ENCODE measurements at places on chromosomes 5 and 9.

DNA sequence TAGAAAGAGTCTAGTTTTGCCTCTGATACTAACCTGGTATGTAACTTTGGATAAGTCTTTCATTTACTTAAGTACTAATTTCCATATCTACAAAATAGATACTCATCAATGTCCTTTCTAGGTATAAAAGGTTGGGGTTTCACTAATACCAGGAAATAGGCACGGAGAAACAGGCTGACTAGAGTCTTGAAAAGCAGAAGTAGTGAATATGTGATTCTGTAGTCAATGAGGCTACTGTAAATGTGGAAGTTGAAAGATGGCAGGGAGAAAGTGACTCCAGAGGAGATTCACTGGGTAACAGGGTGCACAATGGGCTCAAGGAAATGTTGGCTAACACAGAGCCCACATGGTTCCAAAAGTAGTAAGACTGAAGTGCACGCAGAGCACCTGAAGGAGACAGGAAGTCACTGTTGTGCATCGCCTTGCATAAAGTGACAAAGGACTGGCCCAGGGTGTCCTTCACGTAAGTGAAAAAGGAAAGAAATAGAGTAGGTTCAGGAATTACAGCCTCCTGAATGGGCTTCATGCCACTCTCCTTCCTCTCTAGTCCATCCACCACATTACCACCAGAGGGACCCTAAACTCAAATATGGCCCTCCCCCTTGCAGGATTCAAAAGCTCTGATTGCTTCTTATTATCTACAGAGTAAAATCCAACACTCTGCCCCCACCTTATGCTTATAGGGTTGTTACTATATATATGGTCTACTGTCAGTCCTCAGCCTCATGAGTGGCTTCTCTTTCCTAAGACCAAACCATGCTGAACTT, 288.0 kb upstream of the SMARCA2 start:
- no peak for DNase-seq

DNA sequence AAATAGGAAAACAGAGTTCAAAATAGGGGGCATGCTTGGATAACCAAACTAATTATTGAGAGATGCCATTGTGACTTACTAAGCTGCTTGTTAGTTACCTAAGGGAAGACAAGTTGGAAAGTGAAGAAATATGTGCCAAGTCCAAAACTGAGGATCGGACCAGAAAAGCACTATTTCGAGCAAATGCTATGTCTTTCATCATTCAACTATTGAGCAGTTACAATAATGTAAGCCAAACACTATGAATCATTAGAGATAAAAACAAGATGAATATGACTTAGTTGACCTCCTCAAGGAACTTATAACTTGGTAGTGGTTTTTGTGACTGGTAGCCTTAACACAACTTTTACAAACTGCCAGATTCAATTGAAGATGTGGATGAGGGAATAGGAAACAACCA, 240.6 kb upstream of the MPDZ start:
- no peak for DNase-seq

DNA sequence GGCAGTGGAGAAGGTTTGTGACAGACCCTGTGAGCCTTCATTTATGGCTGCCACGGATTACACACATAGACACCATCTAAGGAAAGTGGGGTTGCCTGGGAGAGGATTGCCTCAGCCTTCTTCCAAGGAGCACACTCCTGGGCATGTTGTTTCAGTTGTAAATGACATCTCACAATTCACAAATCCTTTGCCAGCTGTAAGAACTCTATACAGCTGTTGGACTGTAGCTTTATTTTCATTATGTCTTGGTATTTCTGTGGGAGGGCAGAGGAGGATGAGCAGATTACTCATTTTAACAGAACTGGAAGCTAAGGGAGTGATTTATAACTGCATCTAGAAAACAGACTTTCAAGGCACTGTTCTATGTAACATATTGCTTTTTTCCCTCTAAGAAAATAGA, 25.6 kb downstream of the MELK start:
- no peak for DNase-seq

GRCh38 chr9:80520231-80520630, 948.5 kb downstream of the TLE4 start:
- no peak for DNase-seq

DNA sequence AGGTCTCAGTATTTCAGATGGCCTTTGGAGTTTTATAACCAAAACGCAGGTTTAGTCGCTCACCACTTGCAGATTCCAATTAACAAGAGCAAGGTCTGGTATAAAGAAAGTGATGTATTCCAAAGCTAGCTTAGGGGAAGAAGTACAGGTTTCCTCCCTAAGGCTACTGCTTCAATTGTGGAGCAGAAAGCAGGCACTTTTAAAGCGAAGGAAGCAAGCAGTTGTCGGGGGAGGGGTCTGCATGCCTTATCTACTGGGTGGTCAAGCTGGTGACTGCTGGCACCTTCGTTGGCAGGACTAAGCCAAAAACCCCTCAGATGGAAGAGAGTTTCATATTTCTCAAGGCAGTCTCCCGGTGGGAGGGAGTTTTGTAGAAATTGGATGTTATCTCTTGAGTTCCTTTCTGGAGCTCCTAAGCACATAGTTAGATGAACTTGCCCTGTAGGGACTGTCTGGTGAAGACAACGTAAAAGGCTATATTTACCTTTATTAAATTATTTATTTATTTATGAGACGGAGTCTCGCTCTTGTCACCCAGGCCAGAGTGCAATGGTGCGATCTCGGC, 1.6 kb upstream of the TMEM245 start:
- DNase-seq = no peak

DNA sequence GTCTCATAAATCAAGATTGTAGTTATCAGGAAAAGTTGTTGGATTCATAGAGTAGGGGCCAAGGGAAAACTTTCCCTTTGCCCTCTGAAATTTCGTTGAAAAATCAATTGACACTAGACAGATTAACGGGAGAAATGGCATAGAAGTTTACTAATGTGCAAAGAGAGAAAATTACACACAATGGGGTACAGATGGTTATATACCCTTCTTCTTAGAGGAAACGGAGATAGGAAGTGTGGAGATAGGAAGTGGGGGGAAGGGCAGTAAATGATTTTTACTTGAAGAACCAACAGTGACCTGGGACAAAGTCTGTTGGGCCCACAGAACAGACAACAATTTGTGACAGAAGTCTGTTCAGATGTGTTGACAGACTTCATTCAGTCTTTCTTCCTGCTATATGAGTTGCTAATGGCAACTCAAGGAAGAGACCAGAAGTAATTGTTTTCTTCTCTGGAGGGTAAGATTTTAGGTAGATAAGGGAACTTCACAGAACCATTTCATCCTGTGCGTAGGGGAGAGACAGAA, 177.9 kb downstream of the C9orf152 start:
- DNase-seq = no peak

- no peak for DNase-seq
These were observed 69.2 kb downstream of the SPATA31D1 start for GRCh38 chr9:82057805-82058204.

GRCh38 chr5:142644640-142645361, 41.1 kb downstream of the FGF1 start:
- DNase-seq = no peak

- DNase-seq = peak; percentile 34
These were observed 3.8 kb downstream of the CREB3 start for GRCh38 chr9:35736201-35736633.

DNA sequence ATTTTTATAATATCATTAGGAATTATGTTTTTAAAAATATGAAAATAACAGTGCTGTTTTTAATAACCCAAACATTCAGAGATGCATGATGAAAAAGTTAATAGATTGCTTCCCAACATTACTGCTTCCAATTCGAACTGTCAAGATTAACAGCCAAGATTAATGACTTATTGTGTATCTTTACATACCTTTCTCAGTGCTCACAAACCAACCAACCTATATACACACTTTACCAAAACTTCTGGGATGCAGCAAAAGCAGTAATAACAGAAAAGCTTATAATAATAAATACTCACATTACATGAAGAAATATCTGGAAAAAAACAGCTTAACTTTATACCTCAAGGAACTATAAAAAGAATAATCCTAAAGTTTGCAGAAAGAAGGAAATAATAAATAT, 82.1 kb downstream of the TMEM232 start:
- no peak for DNase-seq

DNA sequence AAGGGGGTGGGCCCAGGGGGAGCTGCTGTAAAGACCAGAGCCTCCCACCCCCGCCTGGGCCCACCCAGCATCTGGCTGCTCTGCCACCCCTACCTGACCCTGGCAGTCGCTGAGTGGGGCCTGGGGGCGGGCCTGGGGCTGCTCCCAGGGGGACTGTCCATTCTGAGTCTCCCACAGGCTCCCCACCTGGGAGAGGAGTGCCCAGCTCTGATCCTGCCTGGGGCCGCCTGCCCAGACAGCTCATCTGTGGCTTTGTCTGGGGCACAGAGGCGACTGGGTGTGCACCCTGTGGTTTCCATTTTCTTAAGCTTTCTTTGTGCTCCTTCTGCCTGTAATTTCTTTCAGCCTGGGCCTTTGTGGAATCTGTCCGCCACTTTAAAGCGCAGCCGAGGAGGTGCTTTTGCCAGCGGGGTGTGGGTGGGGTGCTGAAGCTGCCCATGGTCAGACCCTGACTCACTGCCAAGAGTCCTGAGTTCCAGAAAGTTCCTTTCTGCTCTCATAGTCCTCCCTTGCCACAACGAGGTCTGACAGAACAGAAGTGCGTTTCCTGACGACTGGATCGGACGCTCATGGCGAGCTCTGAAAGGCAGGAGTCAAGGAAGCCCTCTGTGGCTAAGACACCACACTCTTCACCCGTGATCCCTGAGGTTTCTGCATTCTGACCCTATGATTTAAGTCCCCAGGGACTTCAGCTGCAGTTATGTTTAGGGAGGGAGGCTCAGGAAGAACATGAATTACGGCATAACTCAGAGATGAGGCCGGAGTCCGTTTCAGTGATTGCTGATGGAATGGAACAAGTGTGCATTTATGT, 225.0 kb downstream of the FANCC start:
- DNase-seq = no peak

DNA sequence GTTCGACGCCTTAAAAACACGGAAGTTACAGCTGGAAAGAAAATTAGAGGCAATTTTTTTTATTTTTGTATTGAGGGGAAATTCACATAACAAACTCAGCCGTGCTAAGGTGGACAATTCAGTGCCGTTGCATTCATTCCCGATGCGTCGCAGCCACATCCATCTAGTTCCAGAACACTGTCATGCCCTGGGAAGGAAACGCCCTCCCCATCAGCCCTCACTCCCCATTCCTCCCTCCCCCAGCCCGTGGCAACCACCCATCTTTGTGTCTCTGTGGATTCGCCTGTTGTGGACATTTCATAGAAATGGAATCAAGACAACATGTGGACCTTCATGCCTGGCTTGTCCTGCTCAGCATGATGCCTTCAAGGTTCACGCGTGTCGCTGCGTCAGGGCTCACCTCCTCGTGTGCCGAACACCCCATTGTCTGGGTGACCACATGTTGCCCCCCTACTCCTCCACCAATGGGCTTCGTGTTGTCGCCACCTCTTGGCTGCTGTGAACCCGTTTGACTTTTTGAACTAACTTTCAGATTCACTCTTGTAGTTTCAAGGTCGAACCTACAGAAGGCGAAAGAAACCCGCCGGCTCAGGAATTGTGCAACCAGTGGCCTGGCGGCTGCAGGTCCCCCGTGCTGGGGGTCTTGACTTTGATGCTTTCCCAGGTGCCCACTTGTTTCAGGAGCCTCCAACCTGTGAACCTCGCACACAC, 17.4 kb upstream of the CAMSAP1 start:
- DNase-seq = no peak

DNA sequence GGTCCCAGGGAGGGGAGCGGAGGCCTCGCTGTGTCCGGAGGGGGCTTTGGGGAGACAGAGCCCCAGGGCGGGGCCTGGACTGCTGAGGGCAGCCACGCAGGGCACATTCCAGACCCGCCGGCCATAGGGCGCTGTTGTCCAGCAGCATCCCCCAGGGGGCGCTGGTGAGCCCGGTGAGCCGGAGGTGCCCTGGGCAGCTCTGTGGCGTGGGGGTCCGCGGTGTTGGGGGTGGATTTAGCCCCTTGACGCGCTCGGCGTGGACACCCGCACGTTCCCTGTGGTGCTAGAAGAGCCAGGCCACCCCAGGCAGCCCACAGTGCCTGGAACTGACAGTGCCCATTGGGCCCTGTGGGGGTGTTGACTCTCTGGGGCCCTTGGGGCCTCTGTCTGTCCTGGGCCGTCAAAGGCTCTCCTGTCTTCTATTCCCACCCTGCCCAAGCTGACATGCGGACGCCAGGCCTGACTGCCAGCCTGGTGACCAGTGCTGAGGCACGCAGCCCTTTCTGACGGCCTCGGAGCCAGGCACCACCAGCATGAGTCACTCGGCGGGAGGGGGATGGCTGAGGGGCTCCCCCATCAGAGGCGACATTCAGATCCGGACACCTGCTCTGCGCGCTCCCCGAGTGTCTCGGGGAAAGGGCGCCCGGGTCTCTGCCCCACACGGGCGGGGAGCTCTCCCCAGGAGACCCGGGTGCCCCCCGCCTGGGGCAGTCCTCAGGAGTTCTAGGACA, 23.9 kb downstream of the TPPP start:
- DNase-seq = no peak

- DNase-seq = no peak
These were observed 188.3 kb downstream of the OLFM1 start for GRCh38 chr9:135275571-135276289.

DNA sequence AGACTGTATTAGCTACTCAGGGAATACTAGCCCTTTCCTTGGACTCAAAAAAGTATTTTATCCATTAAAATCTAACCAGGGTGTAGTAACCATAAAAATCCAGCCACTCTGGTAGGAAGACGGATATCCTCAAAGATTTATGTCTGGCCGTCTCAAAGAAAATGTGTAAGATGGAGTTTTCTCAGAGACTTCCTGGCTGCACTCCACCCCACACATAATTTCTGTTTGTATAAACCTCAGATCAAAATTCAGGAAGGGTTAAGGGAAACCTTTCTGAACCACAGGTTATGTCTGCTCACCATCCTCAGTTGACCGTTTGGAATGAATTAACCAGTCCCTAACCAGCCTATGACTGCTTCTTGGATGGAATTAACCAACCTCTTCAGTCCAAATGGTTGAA, 13.8 kb upstream of the SMIM23 start:
- DNase-seq = no peak

- no peak for DNase-seq
These were observed 29.0 kb downstream of the ETF1 start for GRCh38 chr5:138514021-138514420.

DNA sequence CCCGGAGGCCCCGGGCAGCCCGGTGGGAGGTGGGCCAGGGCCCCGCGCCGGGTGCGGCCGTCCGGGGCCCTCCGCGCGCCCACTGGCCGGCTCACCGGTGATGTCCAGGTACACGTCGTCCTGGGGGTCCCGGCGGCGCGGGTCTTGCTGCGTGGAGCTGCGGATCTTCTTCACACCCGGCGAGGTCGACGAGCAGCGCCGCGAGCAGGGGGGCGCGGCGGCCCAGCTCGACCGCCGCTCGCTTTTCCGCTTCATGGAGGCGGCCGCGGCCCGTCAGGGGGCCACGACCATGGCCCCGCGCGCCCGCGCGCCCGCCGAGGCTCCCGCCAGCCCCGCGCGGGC, 548 bp downstream of the CDC14B start:
- no peak for DNase-seq

DNA sequence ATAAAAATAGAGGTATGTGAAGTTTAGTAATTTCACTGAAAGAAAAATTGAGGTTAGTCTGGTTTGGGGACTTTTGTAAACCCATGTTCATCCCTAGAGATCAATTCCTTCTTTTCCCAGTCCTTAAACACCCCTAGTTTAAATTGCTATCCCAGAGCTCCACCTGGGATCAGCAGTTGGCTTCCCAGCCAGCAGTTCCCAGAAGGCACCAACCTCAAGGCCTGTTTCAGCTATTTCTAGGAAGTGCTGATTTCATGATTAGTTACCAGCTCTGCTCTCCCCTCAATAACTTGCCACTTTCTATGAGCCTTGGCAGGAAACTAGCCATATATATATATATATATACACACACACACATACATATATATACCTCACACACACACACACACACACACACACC, 30.5 kb downstream of the EPB41L4B start:
- no peak for DNase-seq

- no peak for DNase-seq
These were observed 380.1 kb upstream of the RIOK2 start for GRCh38 chr5:97563050-97563657.
